ENCODE measurements at places on chromosomes 12 and 14.

GRCh38 chr12:75976113-75976512, 55.5 kb downstream of the PHLDA1 start:
- DNase-seq = no peak

DNA sequence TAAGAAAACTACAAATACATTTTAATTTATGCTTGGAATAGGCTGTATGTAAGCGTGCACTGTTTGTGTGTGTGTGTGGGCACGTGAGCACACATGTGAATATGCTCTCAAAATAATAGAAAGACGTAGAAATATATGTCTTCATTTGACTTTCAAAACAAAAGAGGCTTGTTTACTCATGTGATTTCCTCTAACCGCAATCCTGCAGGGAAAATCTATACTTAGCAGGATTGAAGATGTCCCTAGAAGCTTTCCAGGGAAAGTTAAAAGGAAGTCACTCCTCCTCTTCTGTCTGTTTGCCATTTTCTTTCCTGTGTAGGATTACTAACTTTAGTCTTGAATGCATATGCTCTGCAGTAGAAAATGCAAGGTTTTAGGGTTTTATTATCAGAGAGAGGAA, 404.7 kb downstream of the MDGA2 start:
- no peak for DNase-seq

DNA sequence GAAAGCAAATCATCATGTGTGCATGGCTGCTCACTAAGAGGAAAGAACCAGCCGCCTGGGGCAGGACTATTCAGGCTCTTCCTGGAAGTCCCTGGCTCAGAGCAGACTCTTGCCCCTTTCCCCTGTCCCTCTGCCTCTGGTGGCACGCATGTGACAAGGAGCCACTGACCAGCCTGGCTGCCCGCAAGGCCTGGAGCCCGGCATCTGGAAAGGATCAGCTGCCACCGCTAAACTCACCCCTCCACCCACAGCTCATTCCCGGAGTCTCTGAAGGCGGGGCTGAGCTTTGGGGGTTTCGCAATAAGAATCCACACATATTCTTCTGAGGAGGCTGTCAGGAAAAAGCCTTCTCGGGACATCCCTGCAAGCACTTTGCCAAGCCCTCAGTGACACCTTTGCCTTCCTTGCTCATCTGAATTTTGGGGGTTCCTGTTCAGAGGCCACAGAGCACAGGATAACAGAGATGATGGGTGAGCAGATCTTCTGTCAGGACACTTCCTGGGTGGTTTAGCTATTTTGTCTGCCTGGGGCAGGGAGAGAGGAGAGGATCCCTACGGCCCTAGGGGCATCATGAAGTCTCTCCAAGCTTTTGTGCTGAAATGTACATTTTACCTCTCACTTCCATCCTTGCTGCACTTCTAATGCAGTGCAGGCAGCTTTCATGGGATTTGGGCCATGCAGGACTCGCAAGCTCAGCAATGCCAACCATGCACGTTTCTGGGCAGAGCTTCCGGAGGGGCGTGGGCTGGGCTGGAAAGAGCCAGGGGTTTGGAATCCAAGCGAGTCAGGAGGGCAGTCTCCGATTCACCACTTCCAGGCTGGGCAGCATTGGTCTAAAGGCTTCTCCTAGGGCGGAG, 124.8 kb upstream of the MAP1LC3B2 start:
- no peak for DNase-seq

DNA sequence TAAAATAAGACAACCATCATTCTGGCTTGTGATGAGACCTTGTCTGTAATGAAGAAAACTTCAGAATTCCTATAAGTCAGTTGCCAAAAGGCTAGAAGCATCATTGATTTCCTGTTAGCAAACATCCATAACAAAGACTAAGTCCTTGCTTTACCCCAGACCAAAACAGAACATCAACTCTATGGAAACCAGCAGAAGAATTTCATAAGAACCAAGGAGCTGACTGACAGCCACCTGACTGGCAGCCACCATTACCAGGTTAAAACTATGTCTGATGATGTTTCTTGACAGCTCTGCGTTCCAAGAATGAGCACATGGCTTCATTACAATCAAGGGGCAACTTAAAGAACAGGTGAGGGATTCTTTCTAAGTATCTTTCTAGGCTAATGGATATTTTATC, 29.3 kb downstream of the HECTD4 start:
- DNase-seq = no peak

GRCh38 chr12:12819752-12820311, 6.7 kb downstream of the DDX47 start:
- DNase-seq = no peak

DNA sequence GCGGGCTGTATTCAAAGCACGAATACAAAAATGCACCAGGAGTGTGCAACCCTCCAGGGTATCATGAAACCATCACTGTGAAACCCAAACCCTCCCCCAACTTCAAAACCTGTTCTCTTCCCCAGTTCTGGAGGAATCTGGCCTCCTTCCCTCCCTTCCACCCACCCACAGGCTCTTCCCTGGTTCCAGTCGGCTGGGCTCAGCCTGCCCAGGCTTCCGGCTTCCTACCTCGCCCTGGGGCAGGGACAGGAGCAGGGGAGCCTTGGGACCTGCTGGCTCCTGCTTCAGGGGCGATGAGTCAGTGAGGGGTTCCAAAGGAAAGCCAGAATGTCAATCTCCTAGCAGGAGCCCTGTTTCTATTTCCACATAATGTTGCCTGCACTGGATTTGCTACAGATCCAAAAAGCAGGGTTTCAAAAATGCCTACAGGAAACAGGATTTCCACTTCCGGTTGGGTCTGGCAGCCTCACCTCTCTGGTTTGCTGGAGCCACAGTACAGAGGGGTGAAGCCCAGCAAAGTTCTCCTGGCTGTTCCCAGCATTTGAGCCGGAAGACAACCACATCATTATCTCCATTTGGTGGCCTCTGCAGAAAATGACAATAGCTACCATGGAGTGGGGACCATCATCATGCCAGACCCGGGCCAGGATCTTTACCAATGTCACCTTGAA, 278.3 kb downstream of the DPF3 start:
- no peak for DNase-seq

DNA sequence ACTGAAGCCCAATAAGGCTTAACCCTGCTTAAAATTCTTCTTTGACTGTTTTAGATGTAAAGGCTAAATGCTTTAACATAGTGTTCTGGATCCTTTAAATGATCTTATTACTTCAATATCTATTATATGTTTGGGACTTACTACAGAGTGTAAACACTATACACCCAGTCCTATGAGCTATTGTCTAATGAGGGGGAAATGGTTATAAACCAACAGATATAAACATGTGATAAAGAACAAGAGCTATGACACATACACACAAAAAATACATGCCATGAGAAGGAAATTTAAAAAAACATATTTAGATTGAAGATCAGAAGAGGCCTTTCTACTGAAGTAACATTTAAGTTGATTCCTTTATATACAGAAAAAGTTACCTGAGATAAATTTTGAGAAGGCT, 505.1 kb downstream of the FOXG1 start:
- no peak for DNase-seq

DNA sequence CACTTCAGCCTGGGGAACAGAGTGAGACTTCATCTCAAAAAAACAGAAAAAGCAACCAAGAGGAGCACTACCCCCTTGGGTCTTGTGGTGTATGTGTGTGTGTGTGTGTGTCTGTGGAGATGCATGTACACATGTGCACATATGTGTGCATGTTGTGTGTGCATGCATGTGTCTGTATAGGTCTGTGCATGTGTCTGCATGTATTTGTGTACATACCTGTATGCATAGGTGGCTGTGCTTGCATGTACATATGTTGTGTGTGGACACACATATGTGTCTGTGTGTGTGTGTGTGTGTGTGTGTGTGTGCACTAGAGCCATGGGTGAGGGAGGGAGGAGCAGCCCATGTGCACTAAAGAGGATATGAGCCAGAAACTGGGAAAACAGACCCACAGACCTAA, 49.1 kb downstream of the ARL6IP4 start:
- DNase-seq = no peak

DNA sequence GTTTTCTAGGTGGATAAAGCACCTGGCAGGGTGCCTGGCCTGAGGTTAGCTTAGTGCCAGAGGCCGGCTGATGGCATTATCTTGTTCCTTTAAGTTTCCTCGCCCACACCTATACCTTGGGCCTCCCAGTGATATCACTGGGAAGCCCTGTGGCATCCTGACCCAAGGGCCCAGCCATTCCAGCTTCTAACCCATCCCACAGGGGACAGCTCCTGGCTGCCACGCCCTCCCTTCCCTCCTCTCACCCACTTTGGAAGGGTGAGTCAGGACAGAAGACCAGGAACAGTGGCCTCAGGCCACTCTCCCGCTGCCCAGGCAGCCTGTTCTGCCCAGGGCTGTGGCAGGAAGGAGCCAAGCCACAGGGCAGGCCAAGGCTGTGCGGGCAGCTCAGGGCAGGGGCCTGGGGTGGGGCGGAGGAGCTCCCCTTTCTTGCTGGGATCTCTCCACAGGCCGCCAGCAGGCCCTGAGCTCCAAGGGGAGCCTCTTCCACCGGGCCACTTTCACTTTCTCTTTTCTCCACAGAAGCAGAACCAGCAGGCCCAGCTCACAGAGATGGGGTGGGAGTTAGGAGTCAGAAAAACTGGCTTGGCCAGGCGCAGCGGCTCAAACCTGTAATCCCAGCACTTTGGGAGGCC, 75.1 kb downstream of the IRF2BPL start:
- peak; percentile 16 for DNase-seq

- no peak for DNase-seq
Measured at GRCh38 chr12:22321638-22322037, 12.9 kb downstream of the ST8SIA1 start.

- DNase-seq = no peak
Measured at GRCh38 chr12:132710043-132710404, 618 bp upstream of the PGAM5 start.

DNA sequence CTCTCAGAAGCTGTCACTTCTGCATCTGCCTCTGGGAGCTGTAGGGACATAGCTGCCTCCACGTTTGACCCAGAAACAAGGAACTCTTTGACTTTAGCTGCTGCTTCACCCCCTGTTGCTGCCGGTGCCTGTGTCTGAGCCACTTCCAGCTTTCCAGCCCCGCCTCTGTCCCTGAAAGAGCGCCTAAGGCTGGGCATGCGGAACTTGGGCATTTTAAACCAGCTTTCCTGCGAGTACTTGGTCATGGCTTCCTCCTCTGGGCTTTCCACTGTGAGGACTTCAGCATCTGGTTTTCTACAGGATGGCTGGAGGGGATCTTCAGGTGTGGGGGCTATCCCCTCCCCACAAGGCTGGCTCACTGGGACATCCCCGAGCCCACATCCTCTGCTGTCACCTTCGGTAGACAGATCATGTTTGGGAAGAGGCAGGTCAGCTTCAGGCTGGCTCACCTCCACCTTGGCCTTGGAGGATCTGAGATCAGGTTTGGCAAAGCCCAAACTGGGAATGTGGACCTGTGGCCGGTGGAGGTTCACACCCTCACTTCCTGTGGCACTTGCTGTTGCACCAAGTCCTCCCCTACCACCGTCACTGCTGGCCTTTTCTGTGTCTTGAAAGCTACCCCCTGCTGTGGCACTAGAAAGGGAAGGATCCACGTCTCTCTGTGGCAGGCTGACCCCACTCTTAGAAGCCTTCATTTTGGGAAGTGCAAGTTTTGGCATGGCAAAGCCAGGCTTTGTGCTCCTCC, 15.2 kb downstream of the PLD4 start:
- DNase-seq = no peak

- DNase-seq = no peak
Measured at GRCh38 chr14:39430762-39431415, 1.3 kb downstream of the FBXO33 start.

DNA sequence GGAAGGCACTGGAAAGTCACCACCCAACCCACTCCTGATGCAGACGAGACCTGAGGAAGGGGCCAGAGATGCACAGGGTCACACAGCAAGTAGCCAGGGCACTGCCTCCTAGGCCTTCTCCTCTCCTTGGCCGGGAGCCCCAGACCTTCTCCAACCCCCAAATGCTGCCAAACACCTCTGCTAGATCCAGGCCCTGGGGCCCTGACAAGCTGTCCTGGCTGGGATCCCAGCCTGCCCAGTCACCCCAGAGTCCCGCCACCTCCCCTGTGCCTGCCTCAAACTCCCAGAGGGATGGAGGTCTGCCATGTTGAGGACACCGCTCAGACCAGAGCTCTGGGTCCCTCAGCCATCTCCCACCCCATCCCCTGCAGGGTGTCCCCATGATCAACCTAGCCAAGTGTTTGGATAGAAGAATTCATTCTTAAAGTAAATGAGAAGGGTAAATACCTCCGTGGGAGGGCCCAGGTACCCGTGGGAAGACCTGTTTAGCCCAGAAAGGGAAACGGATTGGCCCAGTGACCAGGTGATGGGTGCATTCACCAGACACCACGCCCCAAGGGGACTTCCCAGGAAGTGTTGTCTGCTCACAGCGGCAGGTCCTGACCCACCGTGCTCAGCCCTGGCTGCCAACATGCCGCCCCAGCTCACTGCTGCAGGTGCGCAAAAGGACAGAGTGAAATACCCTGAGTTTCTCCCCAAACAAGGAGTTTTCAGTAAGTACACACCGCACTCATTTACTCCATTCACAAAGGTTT, 4.6 kb upstream of the DIO3 start:
- DNase-seq = no peak

GRCh38 chr14:103057372-103058163, at the start of gene CDC42BPB:
TSS of gene CDC42BPB (minus strand) at chr14:103057549. CDS start at chr14:103057173, 376 bp downstream.
- DNase-seq = peak; percentile 21

GRCh38 chr14:57820581-57820980, 45.3 kb downstream of the SLC35F4 start:
- DNase-seq = no peak

- DNase-seq = no peak
Measured at GRCh38 chr14:33851931-33852330, 98.9 kb downstream of the EGLN3 start.

DNA sequence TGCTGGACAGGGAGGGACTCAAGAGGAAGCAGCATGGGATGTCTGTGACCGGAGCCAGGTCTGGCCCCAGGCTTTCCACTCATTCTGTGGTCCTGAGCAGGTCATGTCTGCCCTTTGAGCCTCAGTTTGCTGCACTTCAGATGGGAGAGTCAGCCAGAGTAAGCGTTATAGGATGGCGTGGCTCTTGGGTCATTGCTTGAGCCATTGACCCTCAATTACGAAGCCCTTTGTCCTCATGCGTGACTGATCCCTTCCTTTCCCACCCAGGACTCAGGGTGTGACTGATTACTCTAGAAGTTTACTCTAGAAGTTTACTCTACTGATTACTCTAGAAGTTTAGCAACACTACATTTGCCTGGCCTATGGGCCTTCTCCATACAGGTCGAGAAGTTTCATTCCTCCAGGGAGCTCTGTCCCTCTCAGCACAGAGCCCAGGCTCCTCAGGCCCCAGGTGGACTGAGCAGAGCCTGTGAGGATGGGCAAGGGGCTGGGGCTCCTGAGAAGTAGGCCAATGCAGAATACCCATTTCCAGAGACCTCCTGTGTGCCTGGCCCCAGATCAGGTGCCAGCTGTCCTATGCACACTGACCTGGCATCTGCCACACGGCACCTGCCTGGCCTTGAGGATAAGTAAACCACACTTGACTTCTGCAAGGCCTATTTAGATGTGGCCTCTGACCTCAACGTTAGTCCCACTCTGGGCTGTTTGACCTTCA, 7.6 kb upstream of the IFI27 start:
- DNase-seq = no peak

DNA sequence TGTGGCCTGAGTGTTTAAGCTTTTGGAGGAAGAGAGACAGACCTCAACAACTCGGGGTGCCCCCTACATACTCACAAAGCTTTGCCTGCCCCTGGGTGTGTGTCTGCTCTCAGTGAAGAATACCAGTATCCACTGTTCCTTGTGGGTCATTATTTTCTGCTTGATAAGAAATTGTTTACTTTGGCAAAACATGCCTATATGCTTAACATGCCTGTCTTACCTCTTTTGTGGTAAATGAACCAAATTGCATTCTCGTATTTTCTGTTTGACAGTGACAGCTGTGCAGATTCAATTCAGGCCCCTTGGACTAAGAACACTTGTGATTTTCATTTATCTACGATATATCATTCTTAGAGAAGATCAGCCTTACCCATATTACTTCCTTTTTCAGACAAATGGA, 50.6 kb upstream of the REP15 start:
- no peak for DNase-seq

All from stimulated activated CD8-positive, alpha-beta memory T cell treated with anti-CD3 and anti-CD28 coated beads, Interleukin-7, amount 100 ng/mL, for 1 hour (primary cell).